A549 treated with AZD2906 at 1 μM for 4 hours (cell line): ENCODE measurements at places on chromosomes 6 and 20. TPM values are rescaled to one million over a fixed set of nuclear protein-coding genes. Genes with fewer than 3 reads are reported as not detected.

OXT gene
- total RNA-seq: not detected in 5 replicates

COL21A1 gene
- 0.55 to 0.93 TPM (median 0.67 TPM) in 5 replicates for total RNA-seq

TXNDC5 gene
- 130 to 140 TPM (median 133 TPM) in 5 replicates for total RNA-seq

LGSN gene
- total RNA-seq: 2.2 to 2.4 TPM (median 2.3 TPM) in 5 replicates

CPXM1 gene
- total RNA-seq: 0.03 TPM in 1 of 5 replicates, not detected in the others

NRSN1 gene
- not detected in 5 replicates for total RNA-seq

CPNE5 gene
- 0.07 to 0.18 TPM (median 0.12 TPM) in 5 replicates for total RNA-seq

SLA2 gene
- total RNA-seq: 0.06 to 0.15 TPM (median 0.13 TPM) in 5 replicates

NFATC2 gene
- 7.4 to 8.9 TPM (median 8.4 TPM) in 5 replicates for total RNA-seq
